CD8-positive, alpha-beta memory T cell (primary cell): ENCODE measurements at places on chromosomes 4 and X. TPM values are rescaled to one million over a fixed set of nuclear protein-coding genes. Genes with fewer than 3 reads are reported as not detected.

The PHF8 gene
- 42.7 TPM for total RNA-seq

DNA sequence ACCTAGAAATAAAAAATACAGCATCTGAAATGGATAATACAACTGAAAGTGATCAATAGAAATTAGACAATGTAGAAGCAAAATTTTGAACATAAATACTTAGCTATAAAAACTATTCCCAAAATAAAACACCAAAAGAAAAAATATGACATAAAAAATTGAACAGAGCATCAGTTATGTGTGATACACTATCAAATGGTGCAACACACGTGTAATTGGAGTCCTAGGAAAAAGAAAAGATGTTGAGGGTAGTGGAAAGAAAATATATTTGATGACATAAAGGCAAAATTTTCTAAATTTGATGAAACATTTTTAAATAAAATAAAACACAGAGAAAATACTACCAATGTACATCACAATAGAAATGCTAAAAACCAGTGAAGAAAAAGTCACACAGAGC, 63.1 kb downstream of the NPY2R start:
- no peaks in the 10 kb centered on the region for H3K4me1 ChIP-seq
- H3K36me3 ChIP-seq = no peaks in the 10 kb centered on the region
- no peak for DNase-seq
- no peak overlapping the region for H3K4me3 ChIP-seq
- no peak overlapping the region for H3K27ac ChIP-seq
- no peaks in the 10 kb centered on the region for H3K27me3 ChIP-seq

- H3K4me3 ChIP-seq = no peak overlapping the region
- no peak for DNase-seq
- H3K36me3 ChIP-seq = no peaks in the 10 kb centered on the region
- no peaks in the 10 kb centered on the region for H3K4me1 ChIP-seq
- H3K27me3 ChIP-seq = no peaks in the 10 kb centered on the region
Measured at GRCh38 chr4:37188100-37188499, 56.4 kb upstream of the NWD2 start.

GRCh38 chrX:135632353-135632752, 81.1 kb upstream of the CT45A1 start:
- no peaks in the 10 kb centered on the region for H3K4me1 ChIP-seq
- H3K36me3 ChIP-seq = no peaks in the 10 kb centered on the region
- H3K4me3 ChIP-seq = no peak overlapping the region
- no peaks in the 10 kb centered on the region for H3K27me3 ChIP-seq
- no peak for DNase-seq
- no peak overlapping the region for H3K27ac ChIP-seq

The RBM46 gene
- total RNA-seq = not detected
